Stimulated activated CD4-positive, alpha-beta T cell treated with anti-CD3 and anti-CD28 coated beads, TNF-alpha, amount 100 ng/mL, for 4 hours (primary cell): ENCODE measurements at places on chromosomes 7 and 10.

DNA sequence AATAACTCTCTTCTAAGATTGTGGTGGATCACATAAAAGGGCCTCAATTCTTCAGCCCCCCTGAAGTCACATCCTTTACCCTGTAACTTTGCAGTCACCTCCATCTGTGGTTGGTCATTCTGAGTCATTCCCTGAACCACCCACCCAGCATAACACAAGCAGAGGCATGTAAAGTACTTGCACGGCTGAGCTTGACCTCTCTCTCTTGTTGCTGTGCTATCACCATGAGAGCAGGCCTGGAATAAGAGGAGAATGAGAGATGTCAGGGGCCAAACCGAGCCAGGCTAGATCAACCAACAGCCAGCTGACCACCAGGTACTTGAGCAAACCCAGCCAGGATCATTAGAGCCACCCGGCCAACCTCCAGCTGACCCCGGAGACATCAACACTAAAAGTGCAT, 13.5 kb upstream of the STK17A start:
- DNase-seq, result no peak

- DNase-seq, result no peak
These were observed 541 bp downstream of the ZSCAN25 start for GRCh38 chr7:99617192-99617781.

GRCh38 chr10:132465193-132465888, 68.3 kb downstream of the PWWP2B start:
- DNase-seq, result no peak

DNA sequence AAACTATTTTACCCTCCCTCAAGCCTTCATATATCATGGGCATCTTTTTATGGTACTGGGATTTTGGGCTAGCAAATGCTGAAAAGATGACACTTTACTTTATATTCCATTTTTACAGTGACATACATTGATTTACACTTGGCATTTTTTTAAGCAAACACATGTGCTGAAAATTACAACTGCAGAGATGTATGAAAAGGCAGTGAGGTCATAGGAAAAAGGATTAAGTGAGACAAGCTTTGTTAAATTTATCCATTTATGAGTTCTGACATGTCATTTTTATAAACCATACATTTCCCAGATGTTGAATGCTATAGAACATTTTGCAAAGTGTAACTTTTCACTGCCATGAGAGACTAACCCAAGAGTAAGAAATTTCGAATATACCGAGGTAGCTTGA, 68.8 kb upstream of the RSU1 start:
- DNase-seq, result no peak

GRCh38 chr10:5588603-5589002, 63.8 kb downstream of the CALML3 start:
- no peak for DNase-seq

DNA sequence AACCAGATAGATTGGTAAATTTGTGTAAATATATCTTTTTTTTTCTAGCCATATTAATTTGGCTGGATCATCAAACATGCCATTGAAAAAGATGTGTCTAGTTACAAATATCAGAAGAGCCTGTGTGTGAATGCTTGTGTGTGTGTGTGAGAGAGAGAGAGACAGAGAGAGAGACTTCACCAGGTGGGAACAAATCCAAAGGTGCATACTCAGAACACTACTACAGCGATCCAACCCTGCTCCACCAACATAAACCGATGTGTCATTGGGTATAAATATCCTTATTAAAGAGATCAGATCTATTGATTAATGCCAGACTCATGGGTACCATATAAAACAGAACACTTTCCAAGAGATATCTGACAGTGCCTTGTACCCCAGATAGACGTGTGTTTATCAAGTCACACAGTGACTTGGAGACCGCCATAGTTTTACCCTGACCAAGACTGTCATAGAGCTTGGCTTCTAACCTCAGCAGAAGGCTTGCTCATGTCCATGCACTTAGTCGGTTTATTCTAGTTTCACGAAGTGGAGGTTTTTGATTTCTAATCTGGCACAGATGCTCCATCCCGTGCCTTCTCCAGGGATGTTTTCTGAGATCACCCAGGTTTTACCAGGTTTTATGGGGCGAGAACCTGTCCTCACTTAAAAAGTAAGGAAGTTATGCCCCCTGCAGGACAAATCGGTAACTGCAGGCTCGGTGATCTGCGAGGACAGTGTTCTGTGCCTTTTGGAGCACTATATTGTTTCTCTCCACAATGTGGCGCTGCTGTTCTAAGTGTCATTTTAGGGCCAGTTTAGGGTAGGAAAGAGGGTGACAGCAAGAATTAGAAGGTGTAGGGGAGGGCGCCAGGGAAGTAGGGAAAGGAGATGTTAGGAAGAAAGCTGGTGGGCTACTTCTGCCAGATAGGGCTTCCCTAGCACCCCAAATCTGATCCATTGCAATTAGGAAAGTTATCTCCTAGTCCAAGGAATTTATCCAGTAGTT, 29.3 kb upstream of the WNT8B start:
- peak; percentile 87 for DNase-seq

GRCh38 chr10:95728526-95728925, 27.4 kb upstream of the ENTPD1 start:
- no peak for DNase-seq

GRCh38 chr7:72805526-72806494, 22.2 kb downstream of the TYW1B start:
- no peak for DNase-seq

- DNase-seq, result no peak
These were observed 39.2 kb upstream of the NANOS1 start for GRCh38 chr10:118990326-118990725.
